ENCODE measurements at places on chromosomes 7 and 10.

- no peak for DNase-seq
Measured at GRCh38 chr10:79025199-79025832, 43.5 kb upstream of the ZMIZ1 start.

DNA sequence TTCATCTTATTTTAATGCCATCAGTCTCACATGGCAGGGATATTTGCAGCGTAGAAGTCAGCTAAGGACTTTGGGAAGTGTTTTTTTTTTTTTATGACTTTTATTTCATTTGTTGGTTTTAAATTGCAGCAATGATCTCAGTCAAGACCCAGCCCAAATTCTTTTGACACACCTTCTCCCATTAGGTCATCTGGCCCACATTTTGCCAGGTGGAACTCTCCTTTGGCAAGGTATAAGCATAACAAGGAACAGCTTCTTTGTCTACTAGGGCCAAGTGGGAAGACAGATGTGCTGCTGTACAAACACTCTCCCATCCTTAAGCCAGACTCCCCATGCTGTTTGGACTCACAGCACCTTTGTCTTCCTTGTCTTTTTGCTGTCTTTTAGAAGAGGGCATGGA, 41.8 kb downstream of the PLEKHA8 start:
- DNase-seq, result no peak

- no peak for DNase-seq
Measured at GRCh38 chr10:86327954-86328725, 38.5 kb downstream of the GRID1 start.

- no peak for DNase-seq
Measured at GRCh38 chr10:93758891-93759410, 1.2 kb downstream of the LGI1 start.

GRCh38 chr10:17307123-17307522, 79.1 kb downstream of the VIM start:
- no peak for DNase-seq

- no peak for DNase-seq
Measured at GRCh38 chr10:34824870-34825269, 9.8 kb upstream of the PARD3 start.

DNA sequence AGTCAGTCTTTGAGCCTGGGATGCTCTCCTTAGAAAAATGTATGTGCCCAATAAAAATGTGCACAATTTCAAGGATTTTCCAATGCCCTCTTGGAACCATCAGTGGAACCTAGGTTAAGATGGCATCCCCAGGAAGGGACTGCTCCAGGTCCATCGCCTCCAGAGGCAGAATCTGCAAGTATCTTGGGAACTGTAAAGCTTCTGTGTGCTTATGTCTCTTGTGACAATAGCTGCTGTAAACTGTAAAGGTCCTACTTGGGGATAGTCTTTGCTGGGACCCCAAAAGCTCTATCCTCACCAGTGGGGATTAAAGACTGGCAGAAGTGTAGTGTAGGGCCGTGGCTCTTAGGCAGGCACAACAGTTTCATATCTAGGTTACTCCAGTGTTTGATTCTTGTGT, 11.9 kb downstream of the DUSP5 start:
- DNase-seq, result no peak

GRCh38 chr7:137952426-137952805, 49.5 kb downstream of the CREB3L2 start:
- DNase-seq, result no peak

DNA sequence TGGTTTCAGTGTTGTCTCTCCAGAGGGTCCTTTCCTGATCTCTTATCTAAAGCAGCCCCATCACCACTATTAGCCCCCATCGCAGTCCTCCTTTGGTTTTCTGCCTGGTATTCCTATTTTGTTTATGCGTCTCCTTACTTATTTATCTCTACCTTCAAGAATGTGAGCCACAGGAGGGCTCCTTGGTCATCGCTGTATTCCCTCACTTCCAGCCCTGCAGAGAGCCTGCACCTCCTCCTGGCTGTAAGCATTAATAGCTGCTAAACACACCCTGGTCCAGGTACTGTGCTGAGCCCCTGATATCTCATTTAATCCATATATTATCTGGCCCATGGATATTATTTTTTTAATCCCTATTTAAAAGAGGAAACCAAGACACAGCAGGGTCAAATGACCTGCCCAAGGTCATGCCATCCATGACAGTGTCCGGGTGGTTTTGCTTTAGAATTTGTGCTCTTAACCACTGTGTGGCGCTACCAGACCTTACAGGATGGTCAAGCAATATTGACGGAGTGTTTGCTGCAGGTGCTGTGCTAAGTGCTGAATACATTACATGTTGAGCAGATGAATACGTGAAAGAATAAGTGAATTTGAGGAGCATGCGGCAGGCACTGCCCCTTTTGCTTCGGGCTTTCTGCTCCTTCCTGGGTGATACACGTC, 227.2 kb downstream of the ADAM12 start:
- DNase-seq, result no peak

GRCh38 chr7:149067869-149068268, 22.6 kb downstream of the ZNF786 start:
- DNase-seq, result no peak

DNA sequence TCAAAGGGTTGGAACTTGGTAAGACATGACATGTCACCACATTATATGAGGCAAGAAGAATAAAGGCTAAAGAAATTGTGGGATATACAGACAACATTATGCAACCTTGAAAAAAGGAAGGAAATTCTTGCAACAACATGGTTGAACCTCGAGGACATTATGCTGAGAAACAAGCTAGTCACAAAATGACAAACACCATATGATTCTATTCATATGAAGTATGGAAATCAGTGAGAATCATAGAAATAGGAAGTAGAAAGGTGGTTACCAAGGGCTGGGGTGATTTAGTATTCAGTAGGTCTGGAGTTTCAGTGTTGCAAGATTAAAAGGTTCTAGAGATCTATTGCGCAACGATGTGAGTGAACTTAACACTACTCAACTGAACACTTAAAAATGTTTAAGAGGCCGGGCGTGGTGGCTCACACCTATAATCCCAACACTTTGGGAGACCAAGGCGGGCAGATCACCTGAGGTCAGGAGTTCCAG, 126.9 kb upstream of the TBX20 start:
- no peak for DNase-seq

DNA sequence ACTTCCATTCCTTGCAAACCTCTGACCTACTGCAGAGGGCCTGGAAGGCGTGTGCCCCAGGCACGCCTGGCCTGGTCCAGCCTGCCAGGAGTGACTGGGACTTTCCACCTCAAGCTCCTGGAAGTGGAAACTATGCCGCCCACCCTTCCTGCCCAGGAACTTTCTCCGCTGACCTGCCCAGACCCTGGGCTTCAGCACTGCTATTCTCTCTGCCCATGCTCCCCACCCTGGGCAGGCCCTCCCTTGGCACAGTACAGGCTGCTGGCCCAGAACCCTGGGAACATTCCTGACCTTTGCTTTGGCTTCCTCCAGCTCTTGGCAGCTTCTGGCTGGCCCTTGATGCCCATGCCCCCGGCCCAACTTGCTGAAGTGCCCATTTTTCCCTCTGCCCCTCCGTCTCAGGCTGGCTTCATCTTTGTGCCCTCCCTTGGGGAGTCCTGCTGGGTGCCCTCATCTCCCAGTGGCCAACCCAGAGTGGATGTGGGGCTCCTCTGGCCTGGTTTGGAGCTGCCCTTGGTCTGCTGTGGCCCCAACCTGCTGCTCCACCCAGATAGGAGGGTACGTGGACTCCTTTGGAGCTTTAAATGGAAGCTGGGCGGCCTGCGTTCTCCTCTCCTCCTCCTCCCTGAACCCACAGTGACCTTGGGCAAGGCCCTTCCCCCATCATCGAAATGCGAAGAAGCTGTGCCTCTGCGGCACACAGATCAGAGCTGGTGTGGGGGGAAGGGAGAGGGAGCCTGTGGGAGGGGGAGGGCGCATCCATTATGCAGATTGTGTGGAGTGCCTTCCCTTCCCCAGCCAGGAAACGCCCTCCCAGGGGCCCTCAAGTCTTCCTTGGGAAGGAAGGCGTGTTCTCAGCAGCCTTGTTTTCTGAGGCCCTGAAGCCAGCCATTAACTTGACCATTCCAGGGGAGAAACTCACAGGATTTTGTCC, 3.4 kb downstream of the MMRN2 start:
- DNase-seq, result no peak

DNA sequence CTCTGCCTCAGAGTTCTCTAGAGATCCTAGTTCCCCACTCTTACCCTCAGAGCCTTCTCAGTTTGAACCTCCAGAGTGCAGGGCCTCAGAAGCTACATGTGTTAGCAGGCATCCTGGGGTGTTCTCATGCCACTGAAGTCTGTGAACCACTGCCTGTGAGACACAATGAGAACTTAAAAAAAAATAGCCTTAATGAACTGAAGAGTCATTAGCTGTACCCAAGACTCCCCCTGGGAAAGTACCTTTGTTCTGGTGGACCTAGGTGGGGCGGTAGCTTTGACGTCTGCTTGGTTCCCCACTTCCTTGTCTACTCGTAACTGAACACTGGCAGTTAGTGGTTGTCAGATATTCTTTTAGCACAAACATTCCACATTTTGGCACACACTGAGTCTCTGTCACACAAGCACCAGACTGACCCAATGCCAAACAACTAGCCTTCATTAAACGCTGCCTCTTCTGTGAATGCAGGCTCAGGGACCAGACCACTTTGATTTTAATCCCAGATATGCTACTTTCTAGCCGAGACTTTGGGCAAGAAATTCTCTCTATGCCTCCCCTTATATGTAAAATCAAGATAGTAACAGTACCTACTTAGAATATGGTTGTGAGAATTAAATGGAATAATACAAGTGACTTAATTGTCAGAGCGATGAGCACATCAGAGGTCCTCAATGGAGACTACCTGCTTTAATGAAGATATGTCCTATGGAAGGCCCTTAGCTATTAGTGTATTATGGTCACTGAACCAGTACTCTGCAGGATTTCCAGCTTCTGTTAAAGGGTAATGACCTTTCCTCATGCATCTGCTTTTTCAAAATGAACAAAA, 75.3 kb upstream of the CC2D2B start:
- peak; percentile 95 for DNase-seq

DNA sequence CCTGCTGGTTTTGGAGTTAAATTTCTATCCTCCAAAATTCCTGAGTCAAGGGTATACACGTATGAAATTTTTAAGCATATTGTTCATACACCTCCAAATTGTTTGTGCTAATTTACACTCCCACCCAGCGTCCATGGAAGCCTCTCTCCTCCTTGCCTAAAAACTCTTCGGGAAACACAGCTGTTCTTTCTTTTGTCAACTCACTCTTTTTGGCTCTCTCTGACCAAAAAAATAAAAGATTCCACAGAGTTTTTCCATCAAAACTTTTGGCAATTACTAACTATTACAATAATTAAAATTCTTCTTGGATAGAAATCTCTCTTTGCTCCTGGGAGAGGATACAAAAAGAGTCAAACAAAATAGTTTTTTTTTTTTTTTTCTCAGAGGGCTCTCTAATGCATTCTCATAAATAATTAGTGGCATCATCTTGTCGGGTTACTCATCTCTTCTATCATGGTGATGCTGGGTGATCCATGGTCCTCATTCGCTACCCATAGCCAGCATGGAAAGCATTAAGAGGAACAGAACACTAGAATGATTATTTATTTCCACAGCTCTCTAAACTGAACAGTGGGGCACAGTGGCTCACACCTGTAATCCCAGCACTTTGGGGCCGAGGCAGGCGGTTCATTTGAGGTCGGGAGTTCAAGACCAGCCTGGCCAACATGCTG, 310.7 kb downstream of the SFMBT2 start:
- no peak for DNase-seq

GRCh38 chr10:67864607-67865371, 19.7 kb upstream of the SIRT1 start:
- DNase-seq, result no peak

GRCh38 chr7:150903606-150904005, 51.3 kb downstream of the AOC1 start:
- DNase-seq, result no peak

Data from GM12864 (cell line).